ENCODE measurements at places on chromosomes 1 and 21.

DNA sequence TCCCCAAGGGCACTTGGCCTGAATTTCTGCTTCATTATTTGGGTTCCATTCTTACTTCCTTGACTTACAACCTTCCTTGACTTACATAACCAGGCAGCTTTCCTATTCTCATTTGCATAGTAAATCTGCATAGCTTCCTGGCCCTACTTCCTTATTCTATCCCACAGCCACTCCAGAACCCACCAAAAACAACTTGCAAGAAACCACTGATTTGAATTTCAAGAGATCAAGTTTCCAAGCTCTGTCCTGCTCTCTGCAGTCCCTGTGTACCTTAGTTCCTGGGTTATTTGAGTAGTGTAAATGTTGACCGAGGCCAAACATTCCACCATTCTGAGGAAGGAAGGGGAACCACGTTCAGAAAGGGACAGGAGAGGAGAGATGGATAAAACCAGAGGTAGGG, 603.3 kb downstream of the PTPRC start:
- no peak for DNase-seq

DNA sequence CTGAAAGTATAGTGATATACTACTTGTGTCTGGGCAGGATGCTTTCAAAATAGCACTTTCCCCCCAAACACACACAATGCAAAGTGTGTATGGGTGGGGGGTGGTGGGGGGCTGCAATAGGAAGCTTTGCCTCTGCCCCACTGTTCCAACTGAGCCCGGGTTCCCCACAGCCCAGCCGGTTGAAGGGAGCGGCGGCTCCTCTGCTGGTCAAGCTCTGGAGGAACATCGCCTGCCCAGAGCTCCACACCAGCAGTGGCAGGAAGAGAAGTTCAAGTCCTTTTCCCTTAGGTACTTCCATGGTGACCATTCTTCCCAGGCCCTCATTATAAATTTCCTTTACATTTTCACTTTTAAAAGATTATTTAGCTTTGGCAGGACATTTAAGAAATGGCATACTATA, 74.9 kb downstream of the CAPZB start:
- no peak for DNase-seq

DNA sequence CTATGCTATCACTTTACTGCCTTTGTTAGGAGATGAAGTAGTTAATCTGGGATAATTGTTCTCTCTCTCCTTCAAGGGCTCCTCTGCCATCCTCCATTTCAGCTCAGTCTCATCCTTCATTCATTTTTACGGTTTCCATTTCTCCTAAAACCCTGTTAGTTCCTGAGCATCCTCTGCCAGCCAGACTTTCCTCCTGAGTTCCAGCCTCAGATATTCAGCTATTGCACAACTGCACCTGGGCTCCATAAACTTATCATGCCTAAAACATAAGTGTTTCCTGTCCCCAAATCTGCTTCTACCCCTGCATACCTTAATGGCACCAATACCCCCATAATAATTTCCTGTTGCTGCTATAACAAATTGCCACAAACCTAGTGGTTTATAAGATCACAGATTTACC, 39.6 kb upstream of the SOX13 start:
- DNase-seq: no peak

- DNase-seq: no peak
These were observed 99.1 kb upstream of the CAMK1G start for GRCh38 chr1:209484429-209484828.

GRCh38 chr1:22108339-22109105, 34.4 kb downstream of the WNT4 start:
- no peak for DNase-seq

DNA sequence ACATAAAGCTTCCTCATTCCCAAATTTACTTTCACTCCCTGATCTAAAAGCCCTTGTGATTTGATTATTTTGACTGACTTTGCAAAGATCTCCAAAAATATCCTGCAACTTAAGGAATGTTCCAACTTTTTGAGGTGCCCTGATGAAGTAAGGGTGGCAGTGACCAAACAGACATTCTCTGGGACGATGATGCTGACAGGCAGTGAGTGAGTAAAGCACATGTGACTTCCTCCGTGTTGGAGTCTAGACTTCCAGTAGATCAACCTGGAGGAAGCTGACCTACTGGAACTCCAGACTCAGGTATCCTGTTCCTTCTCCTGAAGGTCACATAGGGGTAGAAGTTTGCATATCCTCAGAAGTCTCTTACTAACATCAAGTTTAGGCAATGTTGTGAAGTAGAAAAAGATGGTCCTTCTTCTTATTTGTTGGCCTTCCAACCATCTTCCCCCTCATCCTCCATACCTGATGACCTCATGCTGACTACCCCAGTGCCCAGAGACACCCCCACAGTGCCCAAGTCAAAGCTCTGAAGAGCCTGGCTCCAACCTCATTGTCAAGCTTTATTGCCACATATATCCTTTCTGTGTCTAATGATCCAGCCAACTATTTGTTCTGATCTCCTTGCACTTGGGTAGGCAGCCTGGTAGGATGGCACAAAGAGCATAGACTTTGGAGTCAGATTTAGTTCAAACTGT, 16.0 kb downstream of the TNFSF4 start:
- no peak for DNase-seq

DNA sequence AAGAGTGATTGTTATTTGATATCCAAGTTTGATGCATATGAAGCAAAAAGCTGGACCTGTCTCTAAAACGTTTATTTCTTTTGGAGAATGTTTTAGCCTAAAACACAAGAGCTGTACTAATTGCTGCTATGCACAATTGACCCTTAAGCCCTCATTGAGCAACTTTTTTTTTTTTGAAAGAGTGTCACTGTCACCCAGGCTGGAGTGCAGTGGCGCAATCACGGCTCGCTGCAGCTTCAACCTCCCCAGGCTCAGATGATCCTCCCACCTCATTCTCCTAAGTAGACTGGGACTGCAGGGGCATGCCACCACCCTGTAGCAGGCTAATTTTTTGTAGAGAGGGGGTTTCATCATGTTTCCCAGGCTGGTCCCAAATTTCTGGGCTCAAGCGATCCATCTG, 129.1 kb downstream of the PIK3R3 start:
- DNase-seq: peak; percentile 24

DNA sequence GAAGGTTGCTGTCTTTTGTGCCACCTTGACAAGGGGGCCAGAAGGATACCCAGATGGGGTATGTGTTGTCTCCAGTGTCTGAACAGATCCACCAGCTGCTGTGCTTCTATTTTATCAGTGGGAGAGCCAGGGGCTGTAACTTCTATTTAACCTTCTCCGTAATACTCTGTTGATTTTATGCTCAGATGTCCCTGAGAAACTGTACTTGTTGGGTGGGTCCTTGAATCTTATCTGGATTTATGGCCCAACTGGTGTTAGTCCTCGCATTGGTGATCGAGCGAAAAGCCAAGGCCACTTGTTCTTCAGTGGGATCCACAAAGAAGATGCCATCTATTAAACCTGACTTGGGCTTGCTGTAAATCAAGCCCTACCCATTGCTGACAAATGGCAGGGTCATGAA, 56.4 kb downstream of the ST6GALNAC3 start:
- no peak for DNase-seq

- no peak for DNase-seq
These were observed 1.5 kb upstream of the FCRLA start for GRCh38 chr1:161705537-161705936.

DNA sequence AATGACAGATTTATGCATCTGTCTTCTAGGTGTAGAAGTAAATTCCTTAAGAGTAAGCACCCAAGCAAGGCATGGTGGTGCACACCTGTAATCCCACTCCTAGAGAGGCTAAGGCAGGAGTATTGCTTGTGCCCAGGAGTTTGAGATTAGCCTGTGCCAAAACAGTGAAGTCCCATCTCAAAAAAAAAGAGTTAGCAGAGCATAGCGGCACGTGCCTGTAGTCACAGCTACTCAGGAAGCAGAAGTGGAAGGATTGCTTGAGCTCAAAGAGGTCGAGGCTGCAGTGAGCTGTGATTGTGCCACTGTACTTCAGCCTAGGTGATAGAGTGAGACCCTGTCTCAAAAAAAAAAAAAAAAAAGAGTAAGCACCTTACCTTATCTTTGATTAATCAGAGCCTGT, 15.1 kb upstream of the TIPRL start:
- DNase-seq: no peak

GRCh38 chr1:165439330-165439729, 5.6 kb downstream of the RXRG start:
- peak; percentile 46 for DNase-seq

DNA sequence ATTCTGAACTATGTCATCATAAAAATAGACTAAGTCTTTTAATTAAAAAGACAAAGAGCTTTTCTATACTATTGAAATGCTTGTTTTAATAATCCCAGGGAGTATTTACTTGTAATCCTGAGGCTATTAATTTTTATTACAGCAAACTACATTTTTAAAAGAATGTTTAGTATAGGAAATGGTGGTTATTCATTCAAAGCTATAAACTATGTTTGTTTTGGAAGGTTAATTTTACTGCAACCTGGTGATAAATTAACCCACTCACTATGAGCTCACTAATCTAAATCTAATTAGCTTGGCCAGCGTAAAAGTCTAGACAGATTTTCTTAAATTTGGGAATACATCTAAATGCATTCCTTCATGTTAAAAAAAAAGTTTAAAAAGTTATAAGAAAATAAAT, 13.8 kb upstream of the EYA3 start:
- no peak for DNase-seq

DNA sequence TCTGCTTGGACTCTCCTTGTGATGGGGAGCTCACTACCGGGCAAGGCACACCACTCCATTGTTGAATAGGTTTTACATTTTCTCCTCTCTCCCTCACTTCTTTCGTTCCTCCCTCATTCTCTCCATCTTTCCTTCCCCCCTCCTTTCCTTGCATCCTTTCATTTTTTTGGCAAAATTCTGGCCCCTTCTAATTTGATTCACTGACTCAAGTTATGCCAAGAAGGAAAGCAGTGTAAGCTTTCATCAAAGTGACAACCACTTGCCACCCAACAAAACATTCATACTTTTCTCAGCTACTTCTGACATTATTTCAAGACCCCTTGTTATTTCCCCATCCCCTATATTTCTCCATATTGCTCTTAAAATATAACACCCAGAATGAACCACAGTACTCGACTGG, 68.4 kb downstream of the CACNA1E start:
- DNase-seq: no peak

GRCh38 chr1:205293350-205294074, 28.0 kb downstream of the NUAK2 start:
- no peak for DNase-seq

- no peak for DNase-seq
These were observed 2.6 kb upstream of the RAB7B start for GRCh38 chr1:206005778-206006180.

GRCh38 chr1:160408864-160409263, 8.5 kb downstream of the VANGL2 start:
- no peak for DNase-seq

GRCh38 chr1:248703674-248704073, 1.1 kb upstream of the OR14I1 start:
- DNase-seq: no peak

- DNase-seq: no peak
These were observed 95.7 kb upstream of the NR5A2 start for GRCh38 chr1:199931666-199932377.

DNA sequence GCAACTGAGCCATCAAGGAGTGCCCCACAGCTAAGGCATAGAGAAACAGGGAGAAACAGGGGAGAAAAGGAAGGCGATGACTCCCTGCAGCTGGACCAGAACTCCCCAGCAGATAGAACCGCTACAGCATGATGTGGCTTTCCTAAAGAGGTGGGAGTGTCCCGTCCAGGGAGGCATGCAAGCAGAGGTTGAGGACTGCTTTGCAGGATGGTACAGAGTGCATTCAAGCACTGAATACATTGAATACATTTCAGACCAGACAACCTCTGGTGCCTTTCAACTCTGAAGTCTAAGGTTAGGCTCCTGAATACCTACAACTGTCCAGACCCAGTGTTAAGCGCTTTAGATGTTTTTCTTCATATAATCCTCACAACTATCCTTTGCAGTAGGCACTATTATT, 13.3 kb downstream of the DLGAP3 start:
- DNase-seq: peak; percentile 35

DNA sequence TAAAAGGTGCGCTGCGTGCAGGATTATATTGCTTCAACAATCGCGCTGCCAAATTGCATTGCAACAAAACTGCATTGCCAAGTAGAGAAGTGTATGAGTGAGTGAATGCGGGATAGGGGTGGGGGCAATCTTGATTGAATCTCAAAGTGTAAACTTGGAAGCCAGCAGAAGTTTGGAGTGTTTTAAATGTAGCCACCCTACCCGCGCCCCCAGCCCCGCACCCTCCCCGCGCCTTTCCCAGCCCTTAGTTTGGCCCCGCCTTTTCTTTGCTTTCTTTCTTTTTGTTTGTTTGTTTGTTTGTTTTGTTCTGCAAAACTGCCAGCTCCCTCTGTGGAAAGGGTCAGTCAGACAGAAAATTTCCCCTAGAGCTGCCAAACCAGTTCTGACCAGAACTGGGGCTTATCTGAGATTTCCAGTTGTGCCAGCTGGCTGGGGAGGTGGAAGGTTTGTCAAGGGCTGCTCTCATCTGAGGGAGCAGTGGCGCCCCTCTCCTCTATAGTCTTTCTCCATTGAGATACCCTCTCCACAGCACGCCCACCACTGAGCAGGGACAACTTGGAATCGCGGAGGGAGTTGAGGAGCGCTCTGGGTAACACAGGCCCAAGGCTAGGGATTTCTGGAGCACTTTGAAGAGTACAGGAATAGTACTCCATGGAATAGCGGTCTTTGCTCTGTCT, 666 bp upstream of the BEND5 start:
- peak; percentile 46 for DNase-seq

GRCh38 chr1:71498542-71498941, 417.7 kb upstream of the ZRANB2 start:
- DNase-seq: no peak

DNA sequence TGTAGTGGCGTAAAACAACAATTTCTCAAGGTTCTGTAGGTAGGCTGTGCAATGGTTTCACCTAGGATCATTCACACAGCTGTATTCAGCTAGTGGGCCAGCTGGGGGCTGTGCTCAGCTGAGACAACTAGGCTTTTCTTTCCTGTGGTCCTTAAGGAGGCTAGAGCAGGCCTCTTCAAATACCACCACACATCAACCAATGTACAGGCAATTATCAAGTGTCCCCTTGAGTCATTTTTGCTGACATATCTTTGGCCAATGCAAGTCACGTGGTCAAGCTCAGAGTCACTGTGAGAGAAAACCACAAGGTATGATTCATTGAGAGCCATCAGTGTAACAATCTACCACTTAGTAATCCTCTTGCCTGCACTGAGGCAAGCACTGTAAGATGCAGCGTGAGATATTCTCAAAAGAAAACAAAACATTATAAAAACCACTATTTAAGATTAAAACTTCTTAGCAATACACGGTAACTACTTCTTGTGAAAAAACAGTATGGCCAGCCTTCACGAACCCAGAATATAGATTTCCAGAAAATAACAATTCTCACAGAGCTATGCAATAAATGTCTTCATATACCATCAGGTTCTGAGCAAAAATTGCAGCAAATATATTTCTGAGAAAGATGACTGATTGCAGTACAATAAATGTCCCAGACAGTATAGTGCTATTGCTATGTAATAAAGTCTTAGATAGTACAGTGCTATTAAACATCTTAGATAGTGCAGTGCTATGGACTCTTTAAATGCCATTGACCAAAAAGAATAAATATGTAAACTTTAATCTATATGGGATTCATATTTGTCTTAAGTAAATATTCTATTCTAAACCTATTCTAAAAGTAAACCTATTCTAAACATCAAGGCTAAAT, 55.3 kb downstream of the NME7 start:
- no peak for DNase-seq

Data from H1 (cell line).